ENCODE measurements at places on chromosomes 3 and 15.

- no peak for DNase-seq
These were observed 1305.2 kb downstream of the SI start for GRCh38 chr3:163773136-163773535.

DNA sequence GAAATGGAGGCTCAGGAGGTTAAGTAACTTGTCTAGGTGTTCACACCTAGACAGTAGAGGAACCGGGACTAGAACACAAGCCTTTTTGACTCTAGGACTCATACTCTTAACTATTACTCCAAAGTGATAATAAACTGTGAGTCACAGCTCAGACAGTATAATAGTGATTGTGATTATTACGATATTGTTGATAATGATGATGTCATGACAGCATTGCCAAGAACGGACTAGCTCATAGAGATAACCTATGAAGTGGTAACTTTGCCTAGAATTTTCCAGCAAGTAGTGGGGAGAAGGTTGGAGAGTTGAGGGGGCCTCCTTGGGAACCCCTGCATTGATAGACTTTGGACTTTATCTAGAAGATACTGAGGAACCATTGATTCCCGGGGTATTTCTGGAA is 34.0 kb downstream of the STARD5 start:
- DNase-seq, result no peak

DNA sequence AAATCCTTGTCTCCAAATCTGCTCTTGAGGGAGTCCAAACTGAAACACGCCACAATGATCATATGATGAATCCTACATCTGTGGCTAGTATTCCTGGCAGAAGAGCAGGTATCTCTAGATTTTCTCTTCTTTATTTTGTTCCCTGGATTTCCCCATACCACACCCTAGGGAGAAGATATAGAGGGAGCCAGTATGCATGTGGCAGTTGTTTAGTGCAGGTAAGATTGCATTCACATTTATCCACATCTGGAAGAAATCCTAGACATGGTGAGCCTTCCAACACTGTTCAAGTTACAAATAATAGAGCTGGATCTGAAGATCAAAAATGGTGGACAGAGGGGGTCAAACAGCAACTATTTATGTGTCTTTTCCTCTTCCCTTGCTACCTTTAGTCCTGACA is 316.7 kb downstream of the ZNF385D start:
- no peak for DNase-seq

GRCh38 chr15:58501636-58502188 is 69.9 kb downstream of the LIPC start:
- DNase-seq, result no peak

DNA sequence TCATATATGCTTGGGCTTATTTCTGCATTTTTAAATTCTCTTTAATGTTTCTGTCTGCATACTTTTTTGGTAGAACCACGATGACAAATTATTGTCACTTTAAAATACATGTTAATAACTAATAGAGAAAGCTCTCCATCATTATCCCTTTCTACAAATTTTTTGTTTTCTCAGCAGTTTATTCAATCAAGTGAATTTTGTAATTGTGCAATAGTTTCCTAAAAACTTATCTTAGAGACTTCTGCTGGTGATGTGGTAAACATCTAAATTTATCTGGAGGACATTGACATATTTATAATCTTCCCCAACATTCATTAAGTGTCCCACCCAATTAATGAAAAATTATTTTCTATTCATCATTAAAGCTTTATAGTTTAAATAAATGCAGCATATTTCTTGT is 215.3 kb downstream of the MEX3B start:
- DNase-seq, result no peak

DNA sequence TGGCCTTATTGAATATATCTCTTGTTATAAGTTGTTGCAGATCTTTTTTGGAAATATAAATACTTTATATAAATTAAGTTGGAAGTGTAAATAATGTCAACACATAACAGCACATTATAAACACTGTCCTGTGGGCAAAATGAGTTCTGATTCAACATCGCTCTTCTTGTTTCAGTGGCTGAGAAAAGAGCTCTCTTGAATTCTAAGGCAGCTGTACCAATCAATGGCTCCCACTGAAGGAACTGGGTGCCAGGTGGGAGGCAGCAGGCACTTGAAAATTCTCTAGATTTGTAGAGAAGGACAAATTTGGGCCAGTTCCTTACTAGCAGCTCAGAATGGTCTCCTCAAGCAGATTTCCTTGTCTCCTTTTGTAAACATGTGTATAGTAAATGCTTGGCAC is 45.6 kb downstream of the CHST2 start:
- peak; percentile 29 for DNase-seq

Data from suppressor macrophage (primary cell).